ENCODE measurements at places on chromosomes 4 and X.

GRCh38 chrX:115940888-115941332 lies 229.6 kb upstream of the AGTR2 start:
- DNase-seq = no peak

GRCh38 chrX:40268188-40268520 lies 170.4 kb upstream of the BCOR start:
- no peak for DNase-seq

GRCh38 chr4:41792166-41792565 lies 43.6 kb upstream of the PHOX2B start:
- DNase-seq = no peak

DNA sequence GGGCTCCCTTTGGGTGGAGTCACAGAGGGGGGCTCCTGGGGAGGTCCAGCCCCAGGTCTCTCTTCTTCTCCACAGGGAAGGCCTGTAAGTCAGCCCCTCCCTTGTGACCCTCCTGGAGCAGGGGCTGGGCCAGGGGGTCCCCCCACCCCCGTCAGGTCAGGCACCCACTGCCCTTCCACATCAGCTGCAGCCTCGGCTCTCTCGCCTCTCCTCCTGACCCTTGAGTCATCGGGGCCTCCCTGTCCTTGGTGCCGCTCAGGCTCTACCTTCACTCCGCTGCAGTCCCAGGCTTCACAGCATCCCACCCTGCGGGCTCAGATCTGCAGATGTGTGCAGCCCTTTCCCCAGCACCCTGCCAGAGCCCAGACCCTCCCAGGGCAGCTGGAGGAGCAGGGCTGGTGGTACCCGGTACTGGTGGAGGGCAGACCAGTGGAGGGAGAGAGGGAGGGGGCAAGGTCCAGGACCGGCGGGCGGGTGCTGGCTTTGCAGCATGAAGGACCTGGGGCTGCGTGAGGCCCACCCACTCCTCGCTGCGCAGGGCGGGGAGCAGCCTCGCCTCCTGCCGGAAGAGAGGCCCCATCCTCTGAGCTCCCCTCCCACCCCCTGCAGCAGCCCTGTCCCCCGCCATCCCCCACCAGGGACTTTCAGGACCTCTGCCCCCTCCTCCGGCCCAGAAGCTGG lies 117.1 kb downstream of the FAM53A start:
- no peak for DNase-seq

GRCh38 chrX:102651242-102652011 lies at the start of gene GPRASP1:
Gene GPRASP1 (plus strand): TSS chrX:102651483. CDS start chrX:102653914, 2,431 bp downstream.
- peak; percentile 24 for DNase-seq

DNA sequence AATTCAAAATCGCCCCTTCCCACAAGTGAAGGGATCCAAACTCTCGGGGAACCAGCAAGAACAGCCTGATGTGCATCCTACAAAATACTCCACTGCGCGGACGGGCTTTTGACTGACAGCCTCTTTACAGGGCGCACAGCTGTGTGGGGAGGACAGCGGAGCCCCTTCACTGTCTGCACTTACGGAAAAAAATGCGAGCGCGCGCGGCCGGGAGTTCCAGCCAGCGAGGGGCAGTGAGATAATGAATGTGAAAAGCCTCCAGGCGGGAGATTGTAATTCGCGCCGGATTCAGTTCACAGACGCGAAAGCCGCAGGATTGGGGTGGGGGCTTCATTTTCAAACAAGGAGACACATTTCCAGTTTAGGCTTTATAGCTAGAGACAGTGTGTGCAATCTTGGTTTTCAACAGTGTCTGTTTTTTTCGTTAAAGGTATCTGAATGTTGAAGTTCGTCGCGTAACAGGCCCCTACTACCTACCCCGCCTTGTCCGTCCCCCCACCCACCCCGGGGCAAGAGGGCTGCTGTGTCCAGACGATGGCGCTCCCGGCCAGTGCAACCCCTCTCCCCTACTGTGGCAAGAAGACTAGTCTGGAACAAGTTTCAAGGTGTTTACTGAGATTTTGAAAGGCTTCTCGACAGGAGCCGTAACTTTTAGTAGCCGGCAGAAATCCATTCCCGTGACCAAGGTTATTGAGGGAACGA lies 1.7 kb upstream of the GPR50 start:
- DNase-seq = no peak

DNA sequence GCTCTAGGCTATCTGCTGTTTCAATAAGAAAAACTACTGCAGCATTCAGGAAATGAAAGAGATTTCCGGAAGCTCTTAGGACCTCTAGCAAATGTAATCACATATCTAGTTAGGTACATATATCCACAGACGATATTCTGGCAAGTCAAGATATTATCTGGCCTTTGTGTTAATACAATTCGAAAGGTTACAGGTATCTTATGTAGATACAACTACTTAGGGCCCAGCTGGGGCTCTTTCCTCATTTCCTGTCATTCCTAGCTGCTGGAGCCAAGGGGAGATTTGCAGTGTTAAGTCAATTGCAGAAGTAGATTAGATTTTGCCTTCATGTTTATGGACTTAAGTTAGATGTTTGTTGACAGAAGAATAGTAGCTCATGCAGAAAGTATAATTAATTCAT lies 299.5 kb downstream of the ARHGAP24 start:
- no peak for DNase-seq

DNA sequence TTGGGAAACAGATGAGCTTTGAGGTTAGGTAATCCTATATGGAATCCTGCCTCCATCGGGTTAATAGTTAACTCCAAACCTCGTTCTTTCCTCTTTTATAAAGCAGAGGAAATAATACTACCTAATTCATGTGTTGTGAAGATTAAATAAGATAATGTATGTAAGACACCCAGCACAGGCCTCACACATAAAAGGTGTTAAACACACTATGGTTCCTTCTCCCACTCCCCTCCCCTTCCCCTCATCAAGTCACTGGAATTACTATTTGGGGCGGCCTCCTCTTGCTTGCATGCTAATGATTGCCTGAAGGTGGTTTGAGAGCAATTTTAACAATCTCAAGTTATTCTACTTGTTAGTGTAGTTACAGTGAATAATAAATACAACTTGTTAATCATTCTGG lies 404.4 kb upstream of the RASGEF1B start:
- DNase-seq = no peak

DNA sequence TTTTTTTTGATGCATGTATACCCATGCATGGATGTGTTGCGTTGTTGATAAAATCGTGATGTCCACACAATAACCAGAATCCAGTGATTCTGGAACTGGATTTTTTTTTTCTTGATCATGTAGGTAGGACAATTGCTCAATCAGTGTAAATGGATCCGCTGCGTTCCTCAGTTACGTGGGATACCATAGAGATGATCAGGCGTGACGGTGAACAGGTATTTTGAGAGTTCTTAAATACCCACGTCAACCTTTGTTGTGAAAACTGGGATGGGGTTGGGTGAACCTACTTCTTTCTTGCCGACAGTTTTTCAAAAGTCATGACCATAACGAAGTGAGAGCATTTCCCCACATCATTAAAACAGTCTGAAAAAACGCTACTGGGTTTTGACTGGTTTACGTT lies 913 bp upstream of the SMIM10L2A start:
- DNase-seq = no peak

DNA sequence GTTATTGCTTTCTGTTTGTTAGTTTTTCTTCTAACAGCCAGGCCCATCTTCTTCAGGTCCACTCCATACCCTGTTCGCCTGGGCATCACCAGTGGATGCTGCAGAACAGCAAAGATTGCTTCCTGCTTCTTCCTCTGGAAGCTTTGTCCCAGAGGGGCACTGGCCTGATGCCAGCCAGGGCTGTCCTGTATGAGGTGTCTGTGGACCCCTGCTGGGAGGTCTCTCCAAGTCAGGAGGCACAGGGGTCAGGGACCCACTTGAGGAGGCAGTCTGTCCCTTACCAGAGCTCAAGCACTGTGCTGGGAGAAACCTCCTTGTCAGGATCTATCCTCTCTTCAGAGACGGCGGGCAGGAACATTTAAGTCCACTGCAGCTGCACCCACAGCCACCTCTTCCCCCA lies 2.5 kb upstream of the PAGE2B start:
- no peak for DNase-seq

DNA sequence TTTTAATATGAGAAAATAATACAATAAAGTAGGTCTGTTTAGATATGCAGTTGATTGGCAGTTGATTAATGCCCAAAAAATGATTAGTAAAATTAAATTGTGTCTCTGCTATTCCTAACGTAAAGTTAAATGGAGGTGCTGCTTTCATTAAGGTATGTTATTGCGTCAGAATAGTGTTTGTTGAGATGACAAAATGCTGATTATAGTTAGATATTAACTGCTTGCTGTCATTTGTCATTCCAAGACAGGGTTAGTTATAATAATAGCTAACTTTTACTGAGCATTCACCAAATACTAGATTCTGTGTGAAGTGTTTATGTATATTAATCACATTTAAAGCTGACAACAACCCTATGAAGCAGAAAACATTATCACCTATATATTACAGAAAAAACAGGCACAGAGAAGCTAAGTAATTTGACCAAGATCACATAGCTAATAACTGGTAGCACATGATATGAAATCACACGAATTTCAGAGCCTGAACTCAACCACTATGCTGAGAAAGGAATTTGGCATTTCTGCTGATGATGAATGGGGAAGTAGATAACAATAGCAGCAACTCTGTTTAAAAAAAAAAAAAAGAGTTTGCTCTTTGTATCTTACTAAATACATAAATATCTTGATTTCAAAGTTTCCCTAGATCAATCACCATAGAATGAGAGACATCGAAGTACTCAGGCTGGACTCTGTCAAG lies 59.7 kb upstream of the WDR44 start:
- DNase-seq = no peak

- DNase-seq = no peak
These were observed 177.3 kb downstream of the PABPC4L start for GRCh38 chr4:134024251-134024650.
